ENCODE measurements at places on chromosomes 12 and 14.

- no peak for DNase-seq
Measured at GRCh38 chr14:96920023-96920422, 122.8 kb downstream of the VRK1 start.

DNA sequence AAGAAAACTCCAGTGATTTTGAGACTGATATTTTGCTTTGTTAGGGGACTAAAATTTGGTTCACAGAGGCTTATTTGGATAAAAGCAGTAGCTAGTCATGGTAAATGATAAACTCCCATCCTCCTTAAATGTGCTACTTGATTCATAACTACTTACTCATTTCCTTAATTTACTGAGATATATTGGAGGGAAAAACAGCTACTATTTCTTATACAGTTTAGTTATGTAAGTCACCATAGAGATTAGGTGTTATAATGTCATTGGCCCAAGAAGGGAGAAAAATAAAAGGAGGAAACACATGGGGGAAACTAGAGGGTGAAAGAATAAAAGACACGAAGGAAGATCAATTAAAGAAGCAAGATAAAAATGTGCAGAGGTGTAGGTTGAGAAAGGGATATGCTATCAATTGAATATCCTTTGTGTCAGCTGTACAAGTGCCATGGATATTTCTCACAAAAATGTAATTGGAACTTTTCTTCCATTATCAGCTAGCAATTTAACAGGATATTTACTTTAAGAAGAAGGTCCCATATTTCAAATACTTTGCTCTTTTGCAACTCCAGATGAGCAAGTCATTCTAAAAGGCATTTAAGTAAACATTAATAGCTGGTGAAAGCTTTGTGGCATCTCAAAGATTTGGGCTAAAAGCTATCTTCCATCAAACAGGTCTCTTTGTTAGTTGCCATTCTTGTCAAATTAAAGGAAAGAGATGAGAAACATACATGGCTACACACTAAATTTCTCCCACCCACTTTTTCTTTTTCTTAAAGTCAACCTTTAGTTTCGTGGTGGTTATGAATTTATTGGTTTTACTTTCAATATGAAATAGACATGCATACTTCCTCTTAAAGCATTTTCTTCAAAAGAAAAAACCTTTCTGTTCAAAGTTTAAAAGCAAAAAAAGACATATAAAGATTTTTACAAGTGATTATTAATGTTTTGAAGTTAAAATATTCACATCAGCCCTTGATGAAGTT is 439.5 kb downstream of the CCER1 start:
- no peak for DNase-seq

DNA sequence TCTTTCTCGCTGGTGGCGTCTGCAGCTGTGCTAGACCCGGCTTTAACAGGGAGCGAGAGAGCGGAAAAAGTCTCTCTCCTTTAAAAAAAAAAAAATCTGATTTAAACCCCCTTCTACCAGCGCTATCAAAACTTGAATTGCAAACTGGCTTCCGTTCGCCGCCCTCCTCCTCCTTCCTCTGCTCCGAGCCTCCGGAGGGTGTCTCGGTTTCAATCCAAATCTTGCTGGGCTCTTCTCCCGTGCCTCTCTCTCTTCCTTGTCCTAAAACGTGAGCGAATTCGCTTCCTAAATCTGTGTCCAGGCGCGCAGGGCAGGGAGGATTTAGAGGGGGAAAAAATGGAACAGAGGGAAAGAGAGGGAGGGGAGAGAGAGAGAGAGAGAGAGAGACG is 272 bp downstream of the TBX3 start:
- DNase-seq = no peak

- DNase-seq = no peak
Measured at GRCh38 chr14:93039649-93040315, 75.9 kb downstream of the ITPK1 start.

GRCh38 chr14:54428527-54428926 is 12.6 kb downstream of the CNIH1 start:
- no peak for DNase-seq

DNA sequence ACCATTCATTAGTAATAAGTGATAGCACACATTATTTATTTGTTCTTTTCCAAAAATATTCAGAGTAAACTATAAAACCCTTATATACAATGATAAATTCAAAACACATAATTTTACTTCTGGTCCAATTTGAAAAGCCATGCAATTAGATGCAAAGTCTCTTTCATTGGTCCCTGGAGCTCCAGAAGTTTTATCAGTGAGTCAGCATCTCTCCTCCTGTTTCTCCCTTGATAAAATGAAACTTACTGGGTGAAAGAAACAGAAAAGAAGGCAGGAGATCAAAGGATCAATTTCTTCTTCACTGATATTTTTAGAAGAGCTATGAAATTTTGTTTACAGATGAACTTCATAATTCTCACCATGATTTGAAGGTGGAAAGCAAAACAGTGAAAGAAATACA is 47.5 kb downstream of the IFNG start:
- DNase-seq = no peak

GRCh38 chr14:101217616-101218371 is 314.3 kb upstream of the RTL1 start:
- DNase-seq = no peak

Data from CD4-positive, alpha-beta T cell treated with Interferon gamma for 1 hour (primary cell).